ENCODE measurements at places on chromosomes 6 and 20.

- DNase-seq, result no peak
These were observed 14.9 kb downstream of the NT5E start for GRCh38 chr6:85464722-85465150.

DNA sequence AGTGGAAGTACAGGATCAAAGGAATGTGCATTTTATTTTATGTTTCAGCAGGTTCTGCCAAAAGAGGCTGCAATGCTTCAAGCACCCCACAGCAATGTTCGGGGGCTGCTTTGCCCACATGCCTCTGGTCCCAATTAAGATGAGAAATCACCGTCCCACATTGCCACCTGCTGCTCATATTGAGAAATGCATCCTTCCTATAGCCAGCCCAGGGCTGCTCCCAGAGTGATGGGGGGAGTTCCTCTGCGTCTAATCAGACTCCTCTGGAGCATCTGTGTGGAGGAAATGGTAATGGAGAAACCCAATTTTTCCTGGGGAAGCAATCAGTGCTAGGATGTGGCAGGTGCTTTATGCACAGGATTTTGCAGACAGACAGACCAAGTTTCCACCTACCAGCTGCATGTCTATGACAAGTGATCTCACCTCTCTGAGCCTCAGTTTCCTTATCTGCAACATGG, 33.7 kb downstream of the PTGIS start:
- peak; percentile 59 for DNase-seq

DNA sequence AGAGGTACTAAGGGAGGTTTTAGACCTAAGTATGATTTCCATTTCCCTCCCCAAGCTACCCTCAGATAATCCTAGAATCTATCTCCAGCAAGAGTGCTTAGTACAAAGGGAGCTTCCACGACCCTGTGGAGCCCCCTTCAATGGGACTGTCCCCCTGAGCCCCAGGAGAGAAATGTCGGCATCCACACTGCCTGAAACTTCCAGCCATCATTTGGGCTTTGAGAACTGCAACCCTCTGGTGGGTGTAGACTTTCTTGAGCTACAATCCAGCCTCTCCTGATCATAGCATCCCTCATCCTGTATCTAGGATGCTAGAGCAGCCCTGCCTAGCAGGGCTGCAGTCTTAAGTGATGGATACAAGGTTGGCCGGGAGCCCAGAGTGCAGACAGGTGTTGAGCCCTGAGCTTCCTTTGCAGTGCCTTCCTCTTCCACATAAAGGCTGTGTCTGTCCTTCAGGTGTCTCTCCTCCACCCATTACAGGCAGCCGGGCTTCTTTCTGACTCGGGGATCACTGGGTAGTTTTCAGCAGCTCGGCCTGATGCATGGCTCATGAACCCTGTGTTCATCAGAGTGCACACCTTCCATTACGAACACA, 424.5 kb downstream of the PREX1 start:
- DNase-seq, result no peak

- no peak for DNase-seq
These were observed 78.9 kb downstream of the SLX4IP start for GRCh38 chr20:10513931-10514575.

DNA sequence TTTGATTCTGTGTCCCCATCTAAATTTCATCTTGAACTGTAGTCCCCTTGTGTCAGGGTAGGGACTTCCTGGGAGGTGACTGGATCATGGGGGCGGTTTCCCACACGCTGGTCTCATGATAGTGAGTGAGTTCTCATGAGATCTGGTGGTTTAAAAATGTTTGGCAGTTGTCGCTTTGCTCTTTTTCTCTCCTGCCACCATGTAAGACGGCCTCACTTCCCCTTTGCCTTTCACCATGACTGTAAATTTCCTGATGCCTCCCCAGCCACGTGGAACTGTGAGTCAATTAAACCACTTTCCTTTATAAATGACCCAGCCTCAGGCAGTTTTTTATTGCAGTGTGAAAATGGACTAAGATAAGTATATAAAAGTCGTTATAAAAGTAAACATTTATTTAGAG, 80.5 kb upstream of the SGK1 start:
- no peak for DNase-seq

DNA sequence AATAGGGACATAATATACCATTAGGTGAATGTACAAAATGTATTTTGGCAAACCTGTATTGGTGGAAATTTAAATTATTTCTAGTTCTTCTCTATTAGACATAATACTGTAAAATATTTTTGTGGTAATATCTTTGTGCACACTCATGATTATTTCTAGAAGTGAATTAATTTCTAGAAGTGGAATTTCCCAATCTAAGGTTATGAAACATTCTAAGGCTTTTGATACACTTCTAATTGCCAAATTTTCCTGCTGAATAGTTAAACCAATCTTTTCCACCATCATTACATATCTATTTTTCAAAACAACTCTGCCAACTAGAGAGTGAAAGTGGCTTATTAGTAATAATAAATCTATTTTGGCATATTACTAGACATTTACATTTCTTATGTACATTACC, 1.8 kb upstream of the CCND3 start:
- DNase-seq, result no peak

DNA sequence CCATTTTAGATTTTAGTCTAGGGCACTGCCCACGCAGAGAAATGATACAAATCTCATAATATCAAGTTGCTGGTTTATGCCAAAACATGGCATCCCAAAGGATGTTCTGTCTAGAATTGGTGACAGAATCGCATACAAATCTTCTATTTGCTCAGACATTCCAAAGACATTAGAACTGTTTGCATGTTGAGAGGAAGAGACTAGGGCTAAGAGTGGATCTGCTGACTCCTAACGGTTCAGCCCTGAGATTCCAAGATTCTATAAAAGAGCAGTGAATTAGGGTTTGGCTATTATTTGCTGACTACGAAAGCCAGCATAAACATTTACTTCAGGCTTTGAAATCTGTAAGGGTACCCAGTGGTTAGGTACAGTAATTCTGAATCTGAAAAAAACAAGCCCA, 3.6 kb downstream of the EPB41L2 start:
- DNase-seq, result no peak

DNA sequence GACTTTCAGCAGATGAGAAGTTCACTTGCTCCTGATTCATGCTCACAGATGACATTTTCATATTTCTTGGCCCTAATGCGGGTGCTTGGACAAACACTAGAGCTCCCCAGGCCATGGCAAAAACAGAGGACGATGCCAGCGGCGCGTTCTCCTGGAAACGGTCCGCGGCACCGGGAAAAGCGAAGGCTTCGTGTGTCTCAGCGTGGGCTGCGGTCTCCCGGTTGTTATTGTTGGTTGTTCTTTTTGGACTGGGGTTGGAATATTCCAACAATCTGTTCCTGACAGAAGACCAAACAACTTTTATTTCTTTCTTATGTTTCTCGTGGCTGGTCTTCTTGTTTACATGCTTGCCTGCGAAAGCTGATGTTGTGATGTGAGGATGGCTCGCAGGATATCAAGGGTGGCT, 46.8 kb upstream of the NEDD9 start:
- DNase-seq, result no peak

Data from liver (tissue), 10 donors.